ENCODE measurements at places on chromosomes 12 and 14.

GRCh38 chr14:62117751-62118105 is 355.5 kb downstream of the SNAPC1 start:
- no peak for DNase-seq

DNA sequence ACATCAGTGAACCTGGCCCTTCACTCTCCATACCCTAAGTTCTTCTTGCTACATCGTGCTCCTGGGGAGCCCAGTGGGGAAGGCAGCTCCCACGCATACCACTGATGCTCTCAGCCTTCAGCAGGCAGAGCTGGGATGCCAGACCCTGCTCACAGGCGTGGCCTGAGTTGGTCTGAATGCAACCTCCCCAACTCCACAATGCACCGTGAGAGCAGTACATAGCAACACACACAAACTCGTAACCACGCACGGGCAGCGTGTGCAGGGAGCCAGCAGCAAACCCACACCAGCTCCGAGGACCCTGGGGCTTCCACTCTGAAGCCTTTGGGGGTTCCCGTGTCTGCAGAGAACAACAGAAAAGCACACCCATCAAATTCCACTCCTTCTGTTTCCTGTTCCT is 37.3 kb downstream of the ANO2 start:
- no peak for DNase-seq

DNA sequence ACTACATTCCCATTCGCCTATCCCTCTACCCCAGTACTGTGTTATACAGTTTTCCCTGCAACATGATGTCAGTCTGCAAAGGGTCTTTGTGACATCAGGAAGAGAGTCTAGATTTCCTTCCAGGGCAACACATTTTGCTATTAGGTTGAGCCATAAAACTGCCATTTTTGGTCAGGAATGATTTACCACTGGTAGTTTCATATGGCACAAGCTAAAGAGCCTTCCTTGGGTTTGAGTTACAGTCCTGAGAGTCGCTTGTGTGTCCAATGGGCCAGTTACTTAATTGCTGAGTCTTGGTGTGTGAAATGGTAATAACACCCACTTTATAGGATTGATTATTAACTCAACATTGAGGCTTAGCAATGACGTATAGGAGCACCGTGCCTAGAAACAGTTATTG is 22.6 kb upstream of the AMIGO2 start:
- DNase-seq, result no peak

DNA sequence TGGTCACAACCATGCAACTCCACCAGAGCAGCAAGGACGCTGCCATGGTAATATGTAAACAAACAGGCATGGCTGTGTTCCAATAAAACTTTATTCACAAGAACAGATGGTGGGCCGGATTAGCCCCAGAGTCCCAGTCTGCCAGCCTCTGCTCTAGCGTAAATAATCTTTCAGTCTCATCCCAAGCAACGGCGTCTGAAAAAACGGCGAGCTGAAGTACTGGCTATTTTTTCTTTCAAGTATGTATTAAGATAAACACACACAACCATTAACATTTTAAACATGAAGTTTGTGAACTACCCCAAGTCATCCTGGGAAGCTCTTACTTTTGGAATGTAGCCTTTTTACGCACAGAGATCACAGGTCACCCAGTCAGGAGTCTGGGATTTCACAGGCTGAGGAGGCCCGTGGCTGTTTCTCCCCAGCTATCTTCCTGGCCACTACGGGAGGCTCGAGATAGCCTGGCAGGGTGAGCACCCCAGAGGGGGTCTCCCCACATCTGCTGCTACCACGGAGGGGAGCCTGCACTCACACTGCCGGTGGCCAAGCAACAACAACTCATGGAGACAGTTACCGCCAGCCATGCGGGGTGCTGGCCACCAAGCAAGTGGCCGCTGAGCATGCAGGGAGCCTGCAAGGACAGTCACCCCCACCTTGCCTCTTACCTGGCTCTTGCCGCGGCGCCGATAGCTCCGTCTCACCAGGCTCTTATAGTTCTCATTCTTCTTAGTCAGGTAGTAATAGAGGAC is 124.6 kb downstream of the RFLNA start:
- no peak for DNase-seq

- DNase-seq, result no peak
Observed at GRCh38 chr14:62670526-62670925, 374.7 kb downstream of the KCNH5 start.

DNA sequence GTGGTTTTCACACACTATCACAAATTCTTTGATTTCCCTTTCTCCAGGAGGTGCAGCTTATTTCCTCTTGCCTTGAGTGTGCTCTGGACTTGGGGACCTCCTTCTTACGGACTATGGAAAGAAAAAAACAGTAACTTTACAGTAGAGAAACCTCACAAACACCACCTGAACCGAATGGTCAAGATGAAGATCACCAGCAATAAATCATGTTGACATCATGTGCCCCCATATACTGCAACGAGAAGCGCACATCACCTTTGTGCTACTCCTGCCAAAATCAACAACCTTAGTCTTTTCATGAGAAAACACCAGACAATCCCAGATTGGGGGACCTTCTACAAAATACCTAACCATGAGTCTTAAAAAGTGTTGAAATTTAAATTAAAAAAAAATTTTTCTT is 13.3 kb upstream of the NYNRIN start:
- no peak for DNase-seq

DNA sequence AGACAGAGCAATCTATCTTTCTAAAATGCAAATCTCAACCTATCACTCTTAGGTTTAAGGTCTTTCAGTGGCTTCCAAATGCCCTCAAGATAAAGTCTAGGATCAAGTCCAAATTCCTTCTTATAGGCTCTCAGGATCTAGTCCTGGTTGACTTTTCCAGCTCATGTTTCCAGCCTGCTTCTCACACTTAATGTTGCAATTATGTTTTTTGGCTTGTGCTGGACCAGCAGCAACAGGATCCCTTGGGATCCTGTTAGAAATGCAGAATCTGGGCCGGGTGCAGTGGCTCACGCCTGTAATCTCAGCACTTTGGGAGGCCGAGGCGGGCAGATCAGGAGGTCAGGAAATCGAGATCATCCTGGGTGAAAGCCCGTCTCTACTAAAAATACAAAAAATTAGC is 10.6 kb downstream of the GPR33 start:
- DNase-seq, result no peak

- no peak for DNase-seq
Observed at GRCh38 chr14:104682107-104682593, 7.3 kb upstream of the INF2 start.

DNA sequence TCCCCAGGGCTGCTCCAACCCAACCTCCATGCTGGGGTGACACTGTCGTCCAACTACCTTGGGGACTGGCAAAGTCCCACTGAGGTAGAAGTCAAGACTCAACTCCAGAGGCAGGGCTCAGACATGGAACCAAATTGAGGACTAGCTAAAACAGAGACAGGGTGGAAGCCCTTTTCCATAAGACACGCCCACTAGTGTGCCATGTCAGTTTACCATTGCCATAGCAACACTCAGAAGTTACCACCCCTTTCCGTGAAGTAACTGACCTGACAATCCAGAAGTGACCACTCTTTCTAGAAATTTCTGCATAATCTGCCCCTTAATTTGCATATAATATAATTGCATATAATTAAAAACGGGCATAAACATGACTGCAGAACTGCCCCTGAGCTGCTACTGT is 409.6 kb downstream of the MED13L start:
- no peak for DNase-seq

GRCh38 chr14:88941414-88941813 is 117.0 kb downstream of the TTC8 start:
- no peak for DNase-seq

DNA sequence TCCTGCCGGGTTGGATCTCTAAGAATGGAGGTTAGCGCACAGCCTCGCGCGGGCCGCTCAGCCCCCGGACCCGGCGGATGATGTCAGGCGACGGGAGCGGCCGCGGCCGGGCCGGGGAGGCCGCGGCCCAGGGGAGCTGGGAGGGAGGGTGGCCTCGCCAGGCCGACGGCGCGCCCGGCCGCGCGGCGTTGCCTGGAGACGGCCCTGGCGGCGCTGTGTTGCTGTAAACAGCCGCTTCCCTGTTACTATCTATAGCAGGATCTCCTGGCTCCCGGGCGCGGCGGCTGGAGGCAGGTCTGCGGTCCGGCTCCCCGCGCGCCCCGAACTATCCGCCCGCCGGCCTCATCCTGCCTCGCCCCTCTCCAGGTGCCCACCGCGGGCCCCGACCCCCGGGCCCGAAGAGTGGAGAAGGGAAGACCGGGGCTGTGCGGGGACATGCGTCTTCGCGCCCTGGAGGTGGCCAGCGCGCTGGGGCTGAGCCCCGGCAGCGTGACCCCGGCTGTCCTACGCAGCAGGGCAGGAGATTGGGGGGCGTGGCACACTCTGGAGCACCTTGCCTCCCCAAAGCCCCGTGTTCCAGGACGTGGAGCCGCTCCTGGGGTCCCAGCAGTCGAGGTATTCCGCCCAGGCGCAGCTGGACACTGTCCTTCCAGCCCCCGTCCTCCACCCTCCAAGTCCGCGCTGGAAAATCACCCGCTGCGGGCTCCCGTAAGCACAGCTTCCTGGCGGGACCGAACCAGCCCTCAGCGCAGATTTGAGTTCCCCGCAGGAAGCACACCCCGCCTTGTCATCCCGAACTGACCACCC is 1.4 kb upstream of the FOS start:
- peak; percentile 49 for DNase-seq

DNA sequence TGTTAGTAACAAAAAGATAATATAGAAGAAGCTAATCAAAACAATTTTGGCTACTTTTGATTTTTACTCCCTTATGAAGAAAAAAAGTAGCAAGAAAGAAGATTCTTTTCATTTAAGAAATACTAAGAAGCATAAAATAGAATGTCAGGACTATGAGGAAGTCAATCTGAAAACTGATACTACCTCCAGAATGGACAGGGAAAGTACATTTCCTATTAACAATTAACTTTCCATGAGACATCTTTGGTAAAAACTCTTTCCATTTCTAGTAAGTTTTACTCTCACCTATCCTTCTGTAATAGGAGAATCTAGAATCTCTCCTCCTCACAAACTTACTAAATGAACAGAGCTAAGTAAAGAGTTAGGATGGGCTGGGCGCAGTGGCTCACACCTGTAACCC is 51.3 kb upstream of the NPFF start:
- DNase-seq, result no peak

- no peak for DNase-seq
Observed at GRCh38 chr12:104334581-104334980, 31.0 kb downstream of the EID3 start.

- DNase-seq, result no peak
Observed at GRCh38 chr12:6905414-6906040, 905 bp downstream of the LRRC23 start.

DNA sequence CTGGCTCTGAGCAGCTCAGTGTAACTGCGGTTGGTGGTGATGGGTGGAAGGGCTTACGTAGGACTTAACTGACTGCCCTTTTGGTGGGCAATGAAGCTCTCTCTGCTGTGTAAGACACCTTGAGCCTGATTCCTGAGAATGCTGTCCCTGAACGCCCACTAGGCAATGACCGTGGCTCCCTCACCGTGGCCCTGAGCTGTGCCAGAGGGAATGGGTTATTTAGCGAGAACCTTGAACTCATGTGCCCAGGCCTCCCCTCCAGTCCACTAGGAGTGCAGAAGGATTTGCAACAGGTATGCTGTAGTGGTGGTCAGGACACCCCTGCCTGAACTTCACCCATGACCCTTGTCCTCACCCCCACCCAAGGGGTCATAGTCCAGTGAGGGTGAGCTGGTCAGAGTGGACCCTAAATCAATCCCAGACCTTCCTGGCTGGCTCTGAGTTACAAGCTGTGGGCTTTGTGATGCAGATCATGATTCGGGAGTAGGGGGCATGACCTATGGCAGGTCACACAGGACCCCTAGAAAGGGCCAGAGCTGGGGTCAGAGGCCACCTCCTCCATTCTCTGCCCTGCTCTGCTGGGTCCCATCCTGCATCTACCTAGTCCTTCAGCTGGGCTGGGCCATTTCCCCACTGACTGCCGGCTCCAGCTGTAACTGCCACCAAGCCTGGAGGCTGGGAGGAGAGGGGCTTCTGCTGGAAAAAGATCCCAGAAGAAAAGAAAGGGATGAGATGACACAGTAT is 14.5 kb upstream of the ANKRD33 start:
- no peak for DNase-seq

GRCh38 chr14:23364164-23365035 is 572 bp downstream of the EFS start:
- DNase-seq, result no peak

DNA sequence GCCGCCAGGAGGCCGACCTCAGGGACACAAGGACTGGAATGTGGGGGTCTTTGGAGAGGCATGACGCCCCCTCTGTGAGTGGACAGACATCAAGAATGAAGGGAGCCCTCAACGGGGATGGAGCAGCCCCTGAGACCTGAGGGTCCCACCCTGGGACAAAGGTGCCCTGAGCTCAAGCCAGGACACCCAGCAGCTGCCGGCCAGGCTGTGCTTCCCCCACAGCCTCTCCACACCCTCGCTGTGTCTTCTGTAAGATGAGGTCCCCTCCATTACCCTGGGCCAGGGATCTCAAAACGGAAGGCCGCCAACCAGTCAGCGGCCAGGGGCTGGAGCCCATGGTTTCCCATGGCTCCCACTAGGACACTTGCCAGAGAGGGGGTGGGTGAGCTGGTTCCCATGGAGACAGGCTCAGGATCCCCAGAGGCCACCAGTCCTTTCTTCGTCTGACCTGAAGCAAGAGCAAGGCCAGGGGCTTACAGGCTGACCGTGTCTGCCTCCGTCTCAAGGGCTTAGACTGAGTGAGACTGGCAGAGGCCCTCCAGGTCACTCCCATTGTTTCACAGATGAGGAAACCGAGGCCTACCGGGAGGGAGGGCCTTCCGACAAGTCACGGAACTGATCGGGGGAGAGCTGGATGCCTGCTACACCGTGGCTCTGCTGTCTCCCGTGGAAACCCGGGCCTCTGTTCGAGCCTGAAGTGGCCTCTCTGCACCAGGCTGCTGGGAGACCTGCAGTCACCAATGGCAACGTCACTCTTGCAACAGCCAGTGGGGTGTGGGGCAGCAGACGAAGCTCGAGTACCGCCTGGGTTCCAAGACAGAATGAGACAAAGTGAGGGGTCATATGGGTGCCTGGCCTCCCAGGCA is 91.7 kb upstream of the DIO3 start:
- no peak for DNase-seq

Data from activated CD4-positive, alpha-beta T cell treated with anti-CD3 and anti-CD28 coated beads, Interleukin-2, amount 50 U/mL, for 16 hours (primary cell).